AG08395 (cell line): ENCODE measurements at places on chromosomes 11 and 22.

- no peak for DNase-seq
These were observed 42.4 kb upstream of the GLYAT start for GRCh38 chr11:58774164-58774593.

DNA sequence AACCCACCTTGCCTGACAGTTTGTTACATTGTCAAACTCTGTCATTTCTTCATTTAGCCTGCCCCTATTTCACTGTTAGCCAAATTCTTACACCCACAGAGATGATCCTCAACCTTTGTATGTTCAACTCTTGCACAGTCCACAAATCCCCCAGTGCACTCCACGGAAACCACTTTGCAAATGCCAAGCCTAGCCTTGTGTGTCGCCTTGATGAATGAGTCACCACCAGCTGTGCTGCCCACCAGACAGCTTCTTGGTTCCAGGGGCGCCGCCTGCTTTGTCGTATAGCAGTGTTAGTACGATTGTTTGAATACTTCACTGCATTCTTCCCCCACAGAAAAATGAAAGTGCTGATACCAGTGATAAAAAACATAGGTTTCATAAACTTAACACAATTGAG is 686.3 kb downstream of the NTM start:
- DNase-seq: peak; percentile 69

- no peak for DNase-seq
These were observed 21.9 kb upstream of the CACNG2 start for GRCh38 chr22:36725366-36726006.

DNA sequence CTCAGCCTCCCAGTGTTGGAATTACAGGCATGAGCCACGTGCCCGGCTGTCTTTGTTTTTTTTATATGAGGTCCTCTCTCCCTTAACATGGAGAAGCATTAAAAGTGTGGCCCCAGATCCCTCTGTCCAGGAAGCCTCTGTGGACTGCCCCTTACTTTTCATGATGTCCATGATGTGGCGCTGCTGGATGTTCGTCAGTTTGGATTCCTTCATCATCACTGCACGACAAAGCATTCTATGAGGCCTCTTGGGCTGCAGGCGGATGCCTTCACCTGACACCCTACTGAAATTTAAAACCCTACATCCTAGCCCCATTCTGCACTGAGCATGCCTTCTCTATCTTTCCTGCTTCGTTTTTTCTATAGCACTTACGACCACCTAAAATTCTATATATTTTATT is 2.1 kb downstream of the C22orf23 start:
- DNase-seq: no peak

DNA sequence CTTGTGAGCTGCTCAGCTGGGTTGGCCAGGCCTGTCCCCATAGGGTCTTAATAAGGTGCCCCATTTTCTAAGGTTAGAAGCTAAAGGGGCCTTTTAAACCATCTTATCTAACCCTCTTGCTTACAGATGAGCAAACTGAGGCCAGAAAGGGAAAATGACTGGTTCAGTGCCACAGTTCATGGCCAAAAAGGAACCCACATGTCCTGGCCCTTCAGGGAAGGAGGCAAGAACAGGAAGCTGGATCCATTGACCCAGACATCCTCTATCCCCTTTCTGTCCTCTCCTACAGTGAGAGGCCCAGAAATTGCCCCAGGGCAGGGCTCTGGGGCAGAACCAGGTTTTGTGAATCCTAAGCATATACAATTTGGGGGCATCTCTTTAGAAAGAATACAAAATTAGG is 10.0 kb downstream of the PRG3 start:
- DNase-seq: no peak

DNA sequence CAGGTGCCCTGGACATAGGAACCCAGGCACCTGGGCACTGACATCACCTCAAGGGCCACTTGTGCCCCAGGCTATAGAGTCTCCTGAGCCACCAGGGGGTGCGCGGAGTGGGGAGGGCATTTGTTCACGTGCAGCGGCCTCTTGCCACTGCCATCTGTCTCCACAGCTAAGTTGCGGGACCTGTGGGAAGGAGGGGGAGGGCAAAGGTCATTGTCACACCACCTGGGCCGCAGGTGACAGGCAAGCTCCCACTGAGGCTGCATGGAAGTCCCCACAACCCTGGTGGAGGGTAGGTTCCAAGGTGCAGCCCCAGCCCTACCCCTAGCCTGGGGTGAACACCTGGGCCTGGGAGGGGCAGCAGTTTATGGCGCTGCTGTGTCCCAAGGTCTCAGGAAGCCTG is 79.5 kb downstream of the PIWIL3 start:
- DNase-seq: no peak

DNA sequence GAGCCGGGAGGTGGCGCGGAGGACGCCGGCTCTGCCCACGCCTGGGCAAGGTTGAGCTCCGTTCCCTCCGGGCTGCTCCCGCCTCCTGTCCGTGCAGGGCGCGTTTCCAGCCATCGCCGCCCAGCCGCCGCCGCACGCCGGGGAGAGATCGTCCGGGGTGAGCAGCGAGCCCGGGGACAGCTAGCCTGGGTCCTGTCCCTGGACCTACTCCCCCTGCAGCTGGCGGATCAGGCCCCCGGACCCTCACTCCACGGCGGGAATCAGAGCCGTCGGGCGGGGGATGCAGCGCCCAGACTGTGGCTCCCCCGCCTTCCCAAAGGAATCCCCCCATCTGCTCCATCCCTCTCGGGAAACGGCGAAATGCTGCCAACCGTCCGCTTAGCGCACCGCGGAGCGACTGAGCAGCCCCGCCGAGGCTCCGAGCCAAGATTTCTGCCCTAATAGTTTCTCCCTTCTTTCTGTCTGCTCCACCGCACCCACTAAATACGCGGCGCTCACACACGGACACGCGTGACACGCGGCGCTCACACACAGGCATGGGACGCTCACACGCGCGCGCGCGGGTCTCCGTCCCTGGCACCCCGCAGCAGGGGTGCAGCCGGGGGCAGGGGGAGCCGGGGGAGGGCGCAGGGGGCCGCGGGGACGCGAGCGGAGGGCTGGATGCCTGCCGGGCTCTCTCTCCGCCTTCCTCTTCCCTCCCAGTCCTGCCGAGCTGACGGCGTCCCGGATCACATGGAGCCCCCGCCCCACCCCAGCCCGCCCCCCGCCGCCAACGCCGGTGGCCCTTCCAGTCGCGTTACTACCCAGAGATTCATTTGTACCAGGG is at the start of gene KCNJ5:
Gene KCNJ5, plus strand, starts transcription at position 814 of the 826 bp plus-strand sequence. CDS start 19,918 bp downstream, outside the sequence.
- DNase-seq: peak; percentile 41

- DNase-seq: peak; percentile 95
These were observed 6.0 kb upstream of the CARD10 start for GRCh38 chr22:37525073-37525745.

GRCh38 chr11:7687386-7687785 is 14.1 kb upstream of the CYB5R2 start:
- no peak for DNase-seq

DNA sequence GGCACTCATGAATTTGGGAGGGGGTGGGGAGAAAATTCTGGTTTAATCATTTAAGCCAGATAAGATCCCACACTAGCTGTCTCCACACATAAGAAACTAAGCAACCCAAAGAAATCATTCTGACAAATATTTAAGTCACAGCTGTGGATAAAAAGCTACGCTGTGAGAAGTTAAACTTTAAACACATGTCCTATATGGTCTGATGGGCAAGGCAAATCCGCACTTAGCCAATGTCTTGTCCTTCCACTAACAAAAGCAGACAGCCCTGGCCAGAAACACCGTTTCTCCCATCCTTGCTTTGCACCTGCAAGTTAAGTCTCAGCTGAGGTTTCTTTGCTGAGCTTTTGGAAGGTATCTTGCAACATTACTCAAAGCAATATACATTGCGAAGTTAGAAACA is 68.0 kb downstream of the ETS1 start:
- no peak for DNase-seq

DNA sequence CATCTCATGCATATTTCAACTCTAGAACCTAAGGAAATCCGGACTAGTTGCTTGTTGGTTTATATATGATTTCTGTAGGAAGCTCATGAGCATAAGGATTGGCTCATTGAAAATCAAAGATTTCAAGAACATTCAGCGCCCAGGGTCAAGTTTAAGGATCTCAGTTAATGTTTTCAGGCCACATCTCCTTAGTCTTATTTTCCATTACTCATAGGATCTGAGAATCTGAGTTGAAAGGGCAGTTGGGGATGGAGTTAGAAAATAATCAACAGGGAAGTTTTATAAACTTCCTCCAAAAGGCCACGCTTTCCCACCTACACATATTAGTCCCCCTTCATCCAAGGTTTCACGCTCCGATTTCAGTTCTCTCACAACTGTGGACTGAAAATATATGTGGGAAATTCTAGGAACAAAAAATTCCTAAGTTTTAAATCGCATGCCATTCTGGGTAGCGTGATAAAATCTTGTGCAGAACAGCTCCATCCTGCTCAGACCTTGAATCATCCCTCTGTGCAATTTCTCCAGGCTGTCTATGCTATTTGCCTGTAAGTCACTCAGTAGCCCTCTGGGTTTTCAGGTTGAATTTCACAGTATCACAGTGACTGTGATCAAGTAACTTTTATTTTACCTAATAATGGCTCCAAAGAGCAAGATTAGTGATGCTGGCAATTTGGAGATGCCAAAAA is 160.2 kb downstream of the KIRREL3 start:
- peak; percentile 47 for DNase-seq

DNA sequence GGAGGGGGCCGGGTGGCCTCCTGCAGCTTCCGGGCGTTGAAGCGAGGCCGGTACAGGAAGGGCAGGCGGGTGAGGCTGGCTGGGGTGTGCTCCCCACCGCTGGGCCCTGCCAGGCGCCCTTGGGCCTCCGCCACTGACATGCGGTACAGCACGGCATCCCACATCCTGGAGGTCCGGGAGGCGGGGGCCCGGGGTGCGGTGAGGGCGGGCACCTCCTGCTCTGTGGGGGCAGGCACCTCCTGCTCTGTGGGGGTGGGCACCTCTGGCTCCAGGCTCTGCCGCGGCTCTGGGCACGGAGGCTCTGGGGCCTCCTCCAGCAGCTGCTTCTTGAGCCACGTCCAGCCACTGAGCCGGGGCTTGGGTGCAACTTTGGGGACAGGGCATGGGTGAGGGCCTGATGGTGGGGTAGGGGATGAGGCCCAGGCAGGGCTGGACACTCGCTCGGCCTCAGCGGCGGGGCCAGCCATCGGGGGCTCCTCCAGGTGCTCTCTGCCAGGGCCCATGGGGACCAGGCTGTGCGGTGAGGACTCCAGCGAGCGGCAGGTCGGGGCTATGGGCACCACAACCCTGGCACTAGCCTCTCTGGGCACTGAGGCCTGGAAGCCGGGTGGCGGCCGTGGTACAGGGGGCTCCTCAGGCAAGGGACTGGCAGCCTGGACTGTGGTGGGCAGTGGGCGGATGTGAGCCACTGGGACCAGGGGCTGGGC is 2.3 kb downstream of the PRR33 start:
- DNase-seq: no peak

- no peak for DNase-seq
These were observed 71.2 kb downstream of the ADM start for GRCh38 chr11:10376061-10376460.

- no peak for DNase-seq
These were observed 50.1 kb upstream of the RASSF10 start for GRCh38 chr11:12958986-12959385.

DNA sequence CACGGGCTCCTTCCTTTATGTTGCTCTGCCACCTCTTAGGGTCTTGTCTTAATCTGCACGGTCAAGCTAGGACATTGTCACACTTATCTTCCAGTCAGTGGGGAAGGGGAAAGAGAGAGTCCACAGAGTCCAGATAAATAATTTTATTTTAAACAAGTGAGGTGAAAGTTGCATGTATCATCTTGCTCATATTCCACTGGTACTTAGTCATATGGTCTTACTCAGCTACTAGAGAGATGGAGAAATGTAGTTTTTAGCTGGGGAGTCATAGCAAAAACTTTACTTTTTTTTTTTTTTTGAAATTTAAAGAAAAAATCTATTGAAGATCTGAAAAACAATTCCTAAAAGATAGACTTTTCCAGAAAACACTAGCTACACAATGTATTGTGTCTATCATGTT is 29.0 kb downstream of the PDE3B start:
- peak; percentile 61 for DNase-seq

DNA sequence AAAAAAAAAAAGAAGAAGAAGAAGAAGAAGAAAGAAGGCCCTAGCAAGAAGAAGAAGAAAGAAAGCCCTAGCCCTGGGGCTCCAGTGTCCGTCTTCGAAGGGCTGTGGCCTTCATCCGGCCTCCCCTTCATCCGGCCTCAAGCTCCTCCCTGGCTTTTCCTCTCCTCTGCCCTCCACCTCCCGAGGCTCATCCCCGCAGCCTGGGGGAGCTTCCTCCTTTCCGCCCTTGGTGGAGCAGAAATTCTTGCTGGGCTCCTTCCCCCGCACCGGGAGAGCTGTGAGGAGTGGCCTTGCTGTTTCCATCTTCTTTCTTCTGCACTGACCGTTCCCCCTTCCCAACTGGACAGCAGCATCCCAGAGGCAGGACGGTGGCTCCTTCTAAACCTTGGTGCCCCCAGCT is 9.5 kb upstream of the LTO1 start:
- no peak for DNase-seq
